ENCODE measurements at places on chromosomes 12 and 14. TPM values are rescaled to one million over a fixed set of nuclear protein-coding genes. Genes with fewer than 3 reads are reported as not detected.

Gene OR6C2
- total RNA-seq: not detected

Gene ISCA2
- 10.1 TPM for total RNA-seq

Gene CDKN3
- total RNA-seq: 15.1 TPM

Gene BICDL1
- total RNA-seq: not detected

Gene PIANP
- total RNA-seq: not detected

Gene SMCO2
- total RNA-seq: 0.14 TPM

Gene PIWIL1
- total RNA-seq: not detected

Gene PRB2
- total RNA-seq: not detected

Gene DUSP6
- total RNA-seq: 30.9 TPM

Gene SIX6
- not detected for total RNA-seq

Gene KCNK10
- not detected for total RNA-seq

Gene SETD1B
- total RNA-seq: 1.7 TPM

Gene KIF5A
- 0.09 TPM for total RNA-seq
